ENCODE measurements at places on chromosomes 2 and 18.
A peak's percentile ranks its signal among the peaks of the same experiment; 100 is the strongest.

DNA sequence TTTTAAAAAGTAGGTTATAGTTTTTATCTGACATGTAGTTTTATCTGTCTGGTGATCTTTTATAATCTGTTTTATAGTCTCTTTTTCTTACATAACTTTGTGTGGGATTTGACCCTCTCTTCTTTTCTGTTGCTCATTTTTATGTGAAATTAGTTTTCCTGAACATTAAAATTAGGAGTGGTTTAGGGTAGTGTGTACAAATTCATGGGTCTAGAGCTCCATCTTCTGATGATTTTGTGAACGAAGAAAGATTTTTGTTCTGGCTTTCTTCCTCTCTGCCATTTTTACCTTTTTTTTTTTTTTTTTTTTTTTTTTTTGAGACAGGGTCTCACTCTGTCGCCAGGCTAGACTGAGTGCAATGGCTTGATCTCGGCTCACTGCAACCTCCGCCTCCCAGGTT lies 46.6 kb downstream of the SLC30A6 start:
- DNase-seq: no peak

- peak; percentile 5 for DNase-seq
Measured at GRCh38 chr2:157336137-157337010, 10.8 kb upstream of the ERMN start.

GRCh38 chr18:74895686-74896085 lies 298.0 kb downstream of the ZNF407 start:
- no peak for DNase-seq

DNA sequence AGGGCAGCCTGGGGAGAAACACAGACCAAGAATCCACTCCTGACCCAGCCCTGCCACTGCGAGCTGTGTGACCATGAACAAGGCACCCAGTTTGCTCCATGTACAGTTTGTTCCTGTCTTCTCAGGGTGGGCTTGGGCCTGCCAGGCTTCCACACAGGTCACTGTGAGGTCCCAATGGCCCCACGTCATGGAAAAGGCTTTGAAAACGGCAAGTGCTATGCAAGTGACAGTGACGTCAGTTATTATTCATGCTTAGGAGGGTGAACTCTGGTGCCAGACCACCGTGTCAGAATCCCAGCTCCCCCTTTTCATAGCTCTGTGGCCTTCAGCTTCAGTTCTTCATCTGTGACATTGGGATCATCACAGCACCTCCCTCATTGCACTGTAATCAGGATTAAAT lies 87.1 kb downstream of the TNS1 start:
- DNase-seq: no peak

DNA sequence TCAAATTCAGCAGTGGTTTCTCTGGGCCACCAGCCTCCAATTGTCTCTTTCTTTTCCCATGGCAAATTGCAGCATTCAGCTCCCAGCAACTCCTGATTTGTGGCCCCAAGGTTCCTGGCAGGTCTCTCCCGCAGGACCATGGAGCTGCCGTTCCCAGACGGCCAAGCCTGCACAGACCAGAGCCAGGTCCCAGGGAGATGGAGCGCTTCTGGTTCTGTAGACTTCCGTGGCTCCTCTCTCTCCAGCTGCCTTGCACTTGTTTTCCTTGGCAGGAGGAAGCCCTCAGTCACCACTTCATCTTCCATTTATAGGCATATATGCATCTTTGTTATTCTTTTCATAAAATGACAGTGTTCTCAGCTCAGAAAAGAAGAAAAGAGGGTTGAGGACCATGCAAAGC lies 21.7 kb downstream of the TNP1 start:
- no peak for DNase-seq

- no peak for DNase-seq
Measured at GRCh38 chr18:30186245-30186644, 856.3 kb downstream of the DSC3 start.

- no peak for DNase-seq
Measured at GRCh38 chr2:67246791-67247190, 150.3 kb upstream of the ETAA1 start.

DNA sequence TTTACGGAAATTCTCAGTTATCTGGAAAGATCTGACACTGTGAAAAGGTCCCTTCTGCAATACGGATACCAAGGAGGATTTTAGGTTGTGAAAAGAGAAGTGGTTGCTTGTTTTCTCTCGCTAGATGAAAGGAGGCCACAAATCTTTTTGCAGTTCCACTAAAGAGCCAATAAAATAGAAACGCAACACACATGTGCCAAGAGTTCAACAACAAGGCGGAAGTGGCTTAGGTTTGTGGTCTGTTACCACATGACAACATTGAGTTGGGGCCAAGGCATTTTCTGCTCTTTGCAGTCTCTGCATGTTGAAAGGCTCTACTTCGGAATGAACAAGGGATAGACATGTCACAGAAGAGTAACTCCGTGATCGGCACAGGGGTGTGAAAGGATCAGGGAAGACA lies 115.7 kb upstream of the OSR1 start:
- peak; percentile 13 for DNase-seq

GRCh38 chr18:48053881-48054816 lies 123.7 kb upstream of the SMAD2 start:
- no peak for DNase-seq

DNA sequence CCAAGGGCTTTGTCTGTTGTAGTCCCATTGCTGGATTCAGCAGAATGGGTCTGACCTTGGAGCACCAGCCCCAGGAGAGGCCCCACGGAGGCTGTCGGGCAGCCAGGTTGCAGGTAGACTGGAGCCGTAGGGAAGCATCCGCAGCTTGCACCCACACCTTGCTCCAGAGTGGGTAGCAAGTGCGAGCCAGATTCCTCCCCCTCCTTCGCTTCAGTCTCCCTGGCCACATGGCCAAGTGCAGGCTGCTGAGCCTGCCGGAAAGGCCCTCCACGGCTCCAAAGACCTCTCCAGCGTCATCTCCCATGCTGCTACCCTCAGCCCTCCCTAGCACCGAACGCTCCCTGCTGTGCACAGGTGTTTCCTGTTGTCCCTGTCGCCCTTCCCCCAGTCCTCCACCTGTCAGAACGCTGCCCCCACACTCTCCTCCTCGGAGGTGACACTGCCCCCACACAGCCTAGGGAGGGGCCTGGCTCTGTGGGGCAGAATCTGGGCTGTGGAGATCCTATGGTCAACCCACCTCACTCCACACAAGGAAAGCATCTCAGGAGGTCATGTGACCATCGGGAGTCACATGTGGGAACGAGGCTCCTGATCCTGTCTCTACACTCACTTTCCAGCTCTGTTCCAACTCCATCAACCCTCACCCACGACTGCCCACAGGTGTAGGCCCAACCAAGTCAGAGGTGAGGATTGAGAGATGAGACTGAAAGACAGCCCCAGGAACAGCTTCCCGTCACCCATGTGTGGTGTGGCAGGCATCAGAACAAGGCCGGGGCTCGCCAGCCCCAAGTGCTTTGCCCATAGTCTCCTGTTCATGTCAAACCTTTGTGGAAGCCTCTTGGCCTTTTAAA lies 8.3 kb downstream of the KCNF1 start:
- DNase-seq: peak; percentile 59

DNA sequence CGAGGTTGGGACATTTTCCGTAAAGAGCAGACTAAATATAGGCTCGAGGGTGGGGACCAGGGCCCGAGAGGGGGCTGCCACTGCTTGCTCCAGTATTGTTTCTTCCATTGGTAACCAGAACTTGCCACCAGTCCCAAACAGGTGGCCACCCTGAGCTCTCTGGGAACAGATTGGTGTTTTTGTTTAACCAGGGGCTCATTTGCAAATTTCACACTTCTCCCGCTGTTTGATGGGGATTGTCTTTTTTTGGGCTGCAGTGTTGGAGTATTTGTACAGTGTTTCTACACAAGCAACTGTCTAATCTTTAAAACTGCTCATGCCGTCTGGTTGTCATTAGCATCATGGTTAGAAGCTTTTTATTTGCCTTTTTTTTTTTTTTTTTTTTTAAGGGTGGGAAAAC lies 8.5 kb downstream of the AGAP1 start:
- DNase-seq: no peak

DNA sequence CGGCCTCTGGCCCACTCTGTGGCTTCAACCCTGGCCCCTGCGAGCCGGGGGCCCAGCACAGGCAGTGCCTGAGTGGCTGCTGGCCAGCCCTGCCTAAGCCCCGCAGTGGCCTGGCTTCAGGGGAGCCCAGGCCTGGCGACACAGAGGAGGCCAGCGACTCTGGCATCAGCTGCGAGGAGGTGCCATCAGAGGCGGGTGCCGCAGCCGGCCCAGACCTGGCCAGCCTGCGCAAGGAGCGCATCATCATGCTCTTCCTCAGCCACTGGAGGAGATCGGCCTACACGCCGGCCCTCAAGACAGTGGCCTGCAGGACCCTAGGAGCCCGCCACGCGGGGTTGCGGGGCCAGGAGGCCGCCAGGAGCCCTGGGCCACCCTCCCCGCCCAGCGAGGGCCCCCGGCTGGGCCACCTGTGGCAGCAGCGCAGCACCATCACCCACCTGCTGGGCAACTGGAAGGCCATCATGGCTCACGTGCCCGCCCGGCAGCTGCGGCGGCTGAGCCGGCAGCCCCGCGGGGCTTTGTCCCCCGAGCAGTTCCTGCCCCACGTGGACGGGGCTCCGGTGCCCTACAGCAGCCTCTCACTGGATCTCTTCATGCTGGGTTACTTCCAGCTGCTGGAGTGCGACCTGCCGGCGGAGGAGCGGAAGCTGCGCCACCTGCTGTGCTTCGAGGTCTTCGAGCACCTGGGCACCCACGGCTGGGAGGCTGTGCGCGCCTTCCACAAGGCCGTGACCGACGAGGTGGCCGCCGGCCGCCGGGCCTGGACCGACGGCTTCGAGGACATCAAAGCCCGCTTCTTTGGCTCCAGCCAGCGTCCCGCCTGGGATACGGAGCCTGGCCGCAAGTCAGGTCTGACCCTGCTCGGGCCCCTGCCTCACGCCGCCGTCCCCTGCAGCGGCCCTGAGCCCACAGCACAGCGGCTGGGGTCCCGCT lies 7.5 kb upstream of the KLHL30 start:
- DNase-seq: no peak

DNA sequence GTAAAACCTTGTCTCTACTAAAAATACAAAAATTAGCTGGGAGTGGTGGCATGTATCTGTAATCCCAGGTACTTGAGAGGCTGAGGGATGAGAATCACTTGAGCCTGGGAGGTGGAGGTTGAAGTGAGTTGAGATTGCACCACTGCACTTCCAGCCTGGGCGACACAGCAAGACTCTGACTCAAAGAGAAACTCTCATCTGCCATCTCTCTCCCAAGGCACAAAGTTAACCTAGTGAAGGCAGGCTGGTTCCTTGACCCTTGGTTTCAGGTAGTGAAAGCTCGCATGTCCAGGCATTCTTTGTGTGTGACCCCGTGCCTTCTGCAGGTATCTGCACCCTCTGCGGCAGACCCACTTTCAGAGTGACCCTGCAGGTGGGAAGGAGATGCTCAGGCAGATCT lies 100.0 kb downstream of the WDSUB1 start:
- no peak for DNase-seq

DNA sequence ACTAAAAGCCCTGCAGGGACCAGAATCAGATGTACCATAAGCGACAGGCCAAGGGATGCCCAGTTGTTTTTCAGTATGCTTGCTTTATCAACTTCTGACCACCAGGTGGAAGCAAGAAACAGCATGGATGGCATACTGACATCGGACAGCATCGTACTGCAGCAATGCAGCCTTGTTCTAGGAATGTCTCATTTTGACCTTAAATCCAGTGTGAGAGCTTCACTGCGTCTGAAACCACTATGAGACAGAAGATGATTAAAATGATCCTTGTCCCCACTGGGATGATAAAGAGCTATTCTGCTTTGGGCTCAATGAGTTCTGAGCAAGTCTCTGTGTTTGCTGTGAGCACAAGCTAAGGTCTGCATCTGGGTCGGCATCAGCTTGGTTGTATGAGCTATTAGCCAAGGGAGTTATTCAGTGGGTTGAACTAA lies 54.3 kb downstream of the CDK15 start:
- DNase-seq: peak; percentile 13

GRCh38 chr2:28986429-28986828 lies 5.3 kb downstream of the TOGARAM2 start:
- DNase-seq: no peak
